Activated CD4-positive, alpha-beta T cell treated with anti-CD3 and anti-CD28 coated beads, Interleukin-2, amount 10 ng/mL, durations not matched to agents 24 days and 14 days (primary cell): ENCODE measurements at places on chromosomes 1 and 21. TPM values are rescaled to one million over a fixed set of nuclear protein-coding genes. Genes with fewer than 3 reads are reported as not detected.

The ETV3L gene
- total RNA-seq, result not detected in 2 replicates

The CD160 gene
- 0.59 TPM in 1 of 2 replicates, not detected in the other for total RNA-seq

DNA sequence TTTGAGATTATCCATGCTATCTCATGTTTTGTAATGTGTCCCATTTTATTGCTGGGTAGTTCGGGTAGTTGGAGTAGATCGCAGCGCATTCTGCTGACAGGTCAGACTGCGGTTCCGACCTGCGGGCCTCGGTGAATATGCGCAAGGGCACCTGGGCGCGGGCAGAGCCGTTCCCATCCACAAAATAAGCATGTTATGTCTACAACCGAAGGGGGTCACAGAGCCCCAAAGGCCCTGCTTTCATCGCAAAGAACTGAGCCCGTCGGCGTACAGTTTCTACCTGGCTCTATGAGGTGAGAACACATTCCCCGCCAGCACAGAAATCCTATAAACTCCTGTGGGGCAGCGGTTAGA lies 88.4 kb downstream of the PRKAB2 start:
- DNase-seq, result no peak

The AMIGO1 gene
- total RNA-seq, result 1.1 TPM in 2 replicates

The KLF17 gene
- not detected in 2 replicates for total RNA-seq

GRCh38 chr1:47921935-47922415 lies 75.2 kb downstream of the TRABD2B start:
- DNase-seq, result no peak

DNA sequence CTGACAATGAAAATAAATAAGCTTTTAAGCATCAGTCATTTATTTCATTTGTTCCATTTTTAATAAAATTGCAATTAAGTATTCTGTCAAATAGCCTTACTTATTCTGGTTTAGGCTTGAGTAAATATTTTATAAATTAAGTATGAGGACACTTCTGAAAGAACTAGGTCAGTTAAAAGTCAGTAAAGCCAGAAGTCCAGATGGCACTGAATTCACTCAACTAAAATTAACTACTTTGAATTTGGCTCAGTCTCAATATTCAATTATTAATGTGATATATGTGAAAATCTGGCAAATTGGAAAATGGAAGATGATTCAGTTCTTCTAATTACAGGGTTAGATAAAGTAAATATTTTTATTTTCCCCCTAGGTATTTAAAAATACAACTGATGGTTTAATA lies 174.2 kb downstream of the BRINP3 start:
- no peak for DNase-seq

DNA sequence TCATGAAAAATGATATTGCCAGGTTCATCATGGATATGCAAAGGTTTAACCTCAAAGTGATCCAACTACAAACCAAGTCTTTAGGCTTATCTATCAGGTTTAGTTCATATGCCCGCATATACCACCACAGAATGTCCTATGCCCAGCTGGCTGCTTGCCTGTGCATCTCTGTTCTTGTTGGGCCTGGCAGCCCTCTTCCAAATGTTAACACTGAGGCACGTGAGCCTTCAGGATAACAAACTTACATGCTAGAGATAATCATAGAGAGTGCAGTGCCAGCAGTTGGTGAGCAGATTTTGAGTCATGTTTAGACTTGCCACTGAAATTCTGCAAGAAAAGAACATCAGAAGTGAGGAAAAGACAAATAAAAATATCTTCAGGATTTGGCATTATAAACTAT lies 607.9 kb upstream of the TMPRSS15 start:
- no peak for DNase-seq

- DNase-seq, result no peak
These were observed 15.9 kb downstream of the CLDN8 start for GRCh38 chr21:30200000-30200399.

The OR6K3 gene
- total RNA-seq, result not detected in 2 replicates

The LRRC53 gene
- not detected in 2 replicates for total RNA-seq

DNA sequence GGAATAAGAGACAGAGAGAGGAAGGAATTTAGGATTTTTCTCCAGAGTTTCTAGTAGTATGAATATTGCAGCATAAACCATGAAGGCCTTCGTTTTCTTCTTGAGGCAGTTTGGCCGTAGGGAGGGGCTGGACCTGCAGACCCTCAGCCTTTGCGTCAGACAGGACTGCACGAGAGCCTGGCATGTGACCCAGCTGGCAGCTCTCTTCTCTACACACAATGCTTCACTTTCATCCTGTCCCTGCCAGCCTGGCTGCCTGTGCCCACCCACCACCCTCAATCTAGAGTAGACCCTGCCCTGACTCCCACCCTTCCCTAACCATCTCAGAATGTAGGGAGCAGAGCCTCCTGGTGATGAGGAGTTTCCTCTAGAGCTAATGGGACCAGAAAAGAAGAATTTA lies 1.6 kb downstream of the CA14 start:
- no peak for DNase-seq

- no peak for DNase-seq
These were observed 89.3 kb downstream of the LAMC2 start for GRCh38 chr1:183275322-183275721.

The TTC3 gene
- 62.4 and 63.0 TPM in 2 replicates for total RNA-seq

GRCh38 chr1:4056422-4056821 lies 156.3 kb upstream of the C1orf174 start:
- no peak for DNase-seq

GRCh38 chr1:65704318-65704717 lies 88.4 kb upstream of the PDE4B start:
- no peak for DNase-seq

- DNase-seq, result no peak
These were observed 53.8 kb upstream of the PPP2R5A start for GRCh38 chr1:212231372-212231771.

- peak; percentile 82 for DNase-seq
These were observed at the start of gene RAP1GAP for GRCh38 chr1:21669258-21670058. Gene RAP1GAP, minus strand, starts transcription at chr1:21669357. Its CDS starts 49,325 bp downstream, at chr1:21620032.

The COL8A2 gene
- 0.12 TPM in 2 replicates for total RNA-seq

DNA sequence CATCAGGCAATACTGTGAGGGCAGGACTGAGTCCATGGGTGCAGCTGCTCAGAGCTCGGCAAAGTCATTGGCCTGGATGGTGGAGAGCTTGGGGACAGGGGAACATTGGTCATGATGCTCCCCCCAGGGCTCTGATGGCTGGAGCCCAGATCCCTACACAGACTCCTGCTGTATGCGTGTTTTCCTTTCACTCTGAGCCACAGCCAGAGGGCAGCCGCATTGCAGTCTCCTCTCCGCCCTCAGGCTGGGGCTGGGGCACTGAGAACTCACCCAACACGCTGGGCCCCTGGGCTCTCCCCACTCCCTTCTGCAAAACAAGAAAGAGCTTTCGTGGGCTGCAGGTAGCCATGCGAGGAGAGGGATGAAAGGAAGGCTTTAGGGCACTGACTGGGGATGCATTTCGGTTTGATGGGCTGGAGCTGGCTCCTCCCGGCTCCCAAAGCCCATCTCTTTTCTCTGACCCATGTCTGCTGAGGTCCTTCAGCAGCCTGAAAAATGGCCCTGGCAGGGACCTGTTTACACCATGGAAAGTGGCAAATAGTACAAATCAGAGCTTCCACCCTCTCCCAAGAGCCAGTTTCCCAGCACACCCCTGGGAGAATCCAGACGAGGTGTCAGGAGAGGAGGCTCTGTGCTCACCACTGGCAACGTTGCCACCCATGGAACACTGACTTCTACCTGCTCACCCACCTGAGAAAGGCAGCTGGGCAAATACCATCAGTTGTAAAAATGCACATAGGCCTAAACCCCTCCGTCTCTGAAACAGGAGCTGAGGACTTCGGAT lies 43.8 kb downstream of the CAPN2 start:
- DNase-seq, result no peak

- DNase-seq, result no peak
These were observed 42.0 kb downstream of the ADSS2 start for GRCh38 chr1:244409701-244410100.

GRCh38 chr1:199082778-199083389 lies 444.0 kb downstream of the PTPRC start:
- DNase-seq, result no peak

- DNase-seq, result no peak
These were observed 144.9 kb upstream of the SOD1 start for GRCh38 chr21:31514598-31514997.

The CSRP1 gene
- total RNA-seq, result 59.0 and 60.6 TPM in 2 replicates

The PALMD gene
- not detected in 2 replicates for total RNA-seq

The PLPPR5 gene
- total RNA-seq, result not detected in 2 replicates

The CORT gene
- total RNA-seq, result 0.40 and 0.52 TPM in 2 replicates

GRCh38 chr1:201597551-201598230 lies 58.8 kb downstream of the NAV1 start:
- DNase-seq, result no peak

The SPRR1B gene
- not detected in 2 replicates for total RNA-seq

DNA sequence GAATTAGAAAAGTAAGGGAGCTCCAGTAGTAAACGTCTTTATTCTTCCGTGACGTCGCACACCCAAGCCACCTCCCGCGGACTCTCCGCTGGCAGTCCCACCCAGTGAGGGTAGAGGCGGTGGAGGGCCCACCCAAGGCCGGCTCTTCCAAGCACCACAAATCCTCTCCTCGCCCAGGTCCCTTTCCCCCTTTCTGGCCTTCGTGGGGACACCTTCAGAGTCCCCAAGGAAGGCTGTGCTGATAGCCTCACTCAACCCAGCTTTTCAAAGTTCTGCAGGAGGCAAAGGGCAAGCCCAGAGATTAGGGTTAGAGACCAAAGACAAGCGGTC lies 349 bp upstream of the GPN2 start:
- DNase-seq, result no peak

The CCDC181 gene
- 0.09 TPM in 1 of 2 replicates, not detected in the other for total RNA-seq
